ENCODE measurements at places on chromosomes 16 and 17.

- DNase-seq, result peak; percentile 93
Measured at GRCh38 chr17:68101075-68101986, 65.8 kb downstream of the KPNA2 start.

GRCh38 chr16:86575754-86576557 is 2.4 kb upstream of the FOXL1 start:
- DNase-seq, result peak; percentile 95

DNA sequence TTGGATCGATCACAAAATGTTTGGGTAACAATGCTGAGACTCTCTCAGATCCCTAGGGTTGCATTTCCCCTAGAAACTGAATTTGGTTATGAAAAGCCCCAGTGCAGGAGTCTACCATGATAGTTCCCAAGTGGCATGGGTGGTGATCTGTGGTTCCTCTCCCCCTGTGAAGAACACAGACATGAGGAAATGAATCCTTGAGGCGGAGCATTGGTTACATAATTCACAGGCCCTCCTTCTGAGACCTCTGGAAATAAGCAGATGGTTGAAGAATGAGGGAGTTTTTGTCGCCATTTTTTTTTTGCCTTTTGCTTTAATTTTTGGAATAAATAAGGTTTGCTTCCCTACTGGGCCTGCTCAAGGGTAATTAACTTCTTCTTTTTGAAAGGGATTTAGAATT is 597.0 kb upstream of the RBFOX1 start:
- no peak for DNase-seq

GRCh38 chr17:70288540-70289290 is 119.4 kb downstream of the KCNJ2 start:
- DNase-seq, result no peak

- no peak for DNase-seq
Measured at GRCh38 chr16:60675022-60675421, 1361.2 kb downstream of the CDH8 start.

Measured in HFFc6 (cell line).